ENCODE measurements at places on chromosomes 1 and 21.

DNA sequence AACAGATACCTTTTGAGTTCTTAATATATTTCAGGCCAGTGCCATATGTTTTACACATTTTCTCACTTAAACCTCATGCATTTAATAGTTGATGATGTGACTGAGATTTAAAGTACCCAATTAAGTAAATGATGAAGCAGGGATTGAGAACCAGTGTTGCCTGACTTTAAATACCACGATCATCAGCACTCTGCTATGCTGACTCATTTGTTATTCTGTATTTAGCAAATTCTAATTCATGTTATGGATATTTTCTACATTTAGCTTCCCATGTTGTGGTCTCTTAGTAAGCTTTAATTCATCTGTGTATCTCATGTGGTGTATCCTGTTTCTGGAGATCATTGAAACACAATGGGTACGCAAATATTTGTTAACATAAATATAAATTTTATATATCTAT, 363.0 kb downstream of the PTBP2 start:
- no peak for DNase-seq

- DNase-seq = peak; percentile 27
Observed at GRCh38 chr1:61160526-61160925, 78.2 kb downstream of the NFIA start.

DNA sequence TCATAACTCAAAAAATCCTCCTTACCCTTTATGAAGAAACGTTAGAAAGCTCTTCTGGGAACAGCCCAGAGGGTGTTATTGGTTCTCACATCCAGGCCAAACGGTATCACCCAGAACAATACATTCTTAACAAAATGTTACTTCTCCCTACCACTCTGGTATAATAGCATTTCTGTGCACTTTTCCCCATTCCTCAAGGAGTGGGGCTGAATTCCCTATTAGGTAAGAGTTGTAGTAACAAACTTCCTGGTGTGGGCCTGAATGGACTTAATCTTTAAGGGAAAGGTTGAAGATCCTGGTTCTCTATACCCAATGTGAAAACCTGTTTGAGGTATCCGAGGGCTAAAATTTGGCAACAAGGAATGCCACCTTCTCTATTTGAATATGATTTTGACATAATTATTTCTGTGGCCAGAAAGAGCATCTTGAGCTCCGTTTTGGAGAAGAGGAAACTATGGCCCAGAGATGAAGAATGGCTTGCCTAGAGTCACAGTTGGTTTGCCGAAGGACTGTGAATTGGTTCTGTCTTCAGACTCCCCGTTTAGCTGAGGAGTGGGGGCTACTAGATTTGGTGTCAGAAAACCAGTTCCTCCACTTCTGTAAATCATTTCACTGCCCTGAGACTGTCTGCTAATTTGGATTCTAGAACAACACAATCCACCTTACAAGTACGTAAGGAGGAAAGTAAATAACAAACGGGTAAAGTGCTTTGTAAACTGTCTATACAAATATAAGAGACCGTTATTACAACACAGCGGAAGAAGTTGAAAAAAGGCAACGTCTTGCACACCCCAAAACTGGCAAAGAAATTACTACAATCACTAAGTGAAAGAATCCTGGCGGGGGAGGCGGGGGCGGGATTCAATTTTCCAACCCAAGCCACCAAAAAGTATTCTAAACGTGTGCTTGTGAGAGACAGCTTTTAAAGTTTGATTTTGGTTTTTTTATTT, 2.3 kb downstream of the ANP32E start:
- DNase-seq = peak; percentile 47

- DNase-seq = no peak
Observed at GRCh38 chr1:117702654-117703053, 96.8 kb downstream of the TENT5C start.

DNA sequence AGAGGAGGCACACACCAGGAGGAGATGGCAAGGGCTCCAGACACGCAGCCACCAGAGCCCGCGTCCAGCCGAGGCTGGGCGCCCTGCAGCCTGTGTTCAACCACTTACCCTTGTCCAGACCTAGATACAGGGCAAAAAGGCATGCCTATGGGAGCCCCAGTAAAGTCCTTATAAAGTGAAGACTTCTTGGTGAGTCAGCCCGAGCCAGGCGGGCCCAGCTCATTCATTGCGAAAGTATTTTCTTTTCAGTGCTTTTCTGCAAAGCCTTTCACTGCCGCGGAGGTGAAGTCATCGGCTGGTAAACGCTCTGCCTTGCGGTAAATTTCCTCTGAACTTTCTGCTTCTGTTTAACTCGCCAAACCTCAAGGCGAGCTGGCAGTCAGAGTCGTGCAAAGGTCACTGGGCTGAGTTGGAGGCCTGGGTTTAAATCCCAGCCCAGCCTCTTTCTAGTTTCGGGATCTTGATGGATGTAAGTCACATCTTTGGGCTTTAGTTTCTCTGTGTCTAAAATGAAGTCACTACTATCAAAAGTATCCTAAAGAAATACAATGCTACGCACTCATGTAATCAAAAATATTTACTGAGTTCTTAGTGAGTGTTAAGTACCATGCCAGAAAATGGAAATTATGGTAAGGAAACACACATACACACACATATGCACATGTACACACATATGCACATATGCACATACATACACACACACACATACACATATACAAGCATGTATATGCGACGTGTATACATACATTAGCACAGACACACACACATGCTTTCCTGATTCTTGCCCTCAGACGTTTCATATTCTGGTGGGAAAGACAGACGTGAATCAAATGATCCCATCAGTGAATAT, 54.7 kb upstream of the IFFO2 start:
- DNase-seq = peak; percentile 61

GRCh38 chr21:30880914-30881313, 466 bp downstream of the KRTAP11-1 start:
- DNase-seq = no peak

GRCh38 chr21:29817450-29817849, 122.3 kb downstream of the GRIK1 start:
- DNase-seq = no peak

GRCh38 chr1:211985556-211986264, 49.6 kb downstream of the INTS7 start:
- no peak for DNase-seq

GRCh38 chr1:189669846-189670245, 807.8 kb downstream of the BRINP3 start:
- no peak for DNase-seq

DNA sequence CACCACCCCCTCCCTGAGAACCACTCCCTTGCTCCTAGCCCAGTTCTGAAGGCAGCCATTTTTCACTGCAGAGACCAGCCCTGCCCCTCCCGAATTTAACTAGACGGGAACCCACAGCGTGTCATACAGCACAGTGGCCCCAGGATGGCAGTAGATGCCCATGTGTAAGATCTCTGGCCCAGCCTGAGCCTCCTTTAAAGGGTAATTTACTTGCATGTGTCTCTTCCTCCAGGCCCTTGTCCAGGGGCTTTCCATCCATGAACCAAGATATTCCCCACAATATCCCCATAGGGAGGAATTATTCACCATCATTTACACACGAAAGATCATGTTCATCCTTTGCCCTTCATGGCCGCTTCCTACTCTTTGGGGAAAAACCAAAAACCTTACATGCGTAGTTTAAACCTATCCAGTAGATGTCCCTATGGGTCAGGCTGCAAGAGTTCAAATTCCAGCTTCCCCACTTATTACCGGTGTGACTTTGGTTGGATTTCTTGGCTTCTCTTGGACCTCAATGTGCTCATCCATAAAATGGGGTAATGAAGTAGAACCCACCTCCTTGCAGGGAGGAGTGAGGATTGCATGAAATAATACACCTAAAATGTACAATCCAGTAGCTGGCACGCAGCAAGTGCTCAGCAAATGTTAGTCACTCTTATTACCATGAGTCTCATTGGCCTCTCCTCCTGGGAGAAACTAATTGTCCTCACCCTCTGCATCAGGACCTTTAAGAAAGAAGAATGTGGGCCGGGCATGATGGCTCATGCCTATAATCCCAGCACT, 4.0 kb upstream of the LACTBL1 start:
- DNase-seq = peak; percentile 51

DNA sequence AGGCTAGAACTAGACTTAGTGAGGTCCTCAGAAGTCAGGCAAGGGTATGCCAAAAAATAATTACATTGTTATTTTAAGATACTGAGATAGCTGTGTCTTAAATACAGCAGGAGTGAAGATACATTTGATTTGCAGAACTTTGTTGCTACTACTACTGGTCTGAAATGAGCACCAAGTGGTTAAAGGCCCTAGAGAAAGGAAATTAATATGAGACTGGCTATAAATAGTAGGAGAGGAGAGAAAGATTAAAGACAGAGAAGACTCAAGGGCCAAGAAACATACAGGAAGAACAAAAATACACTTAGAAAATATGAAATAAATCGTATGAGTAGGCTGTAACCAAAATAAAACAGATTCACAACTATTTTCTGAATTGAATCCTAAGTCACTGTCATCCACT, 21.3 kb downstream of the HNRNPR start:
- no peak for DNase-seq

DNA sequence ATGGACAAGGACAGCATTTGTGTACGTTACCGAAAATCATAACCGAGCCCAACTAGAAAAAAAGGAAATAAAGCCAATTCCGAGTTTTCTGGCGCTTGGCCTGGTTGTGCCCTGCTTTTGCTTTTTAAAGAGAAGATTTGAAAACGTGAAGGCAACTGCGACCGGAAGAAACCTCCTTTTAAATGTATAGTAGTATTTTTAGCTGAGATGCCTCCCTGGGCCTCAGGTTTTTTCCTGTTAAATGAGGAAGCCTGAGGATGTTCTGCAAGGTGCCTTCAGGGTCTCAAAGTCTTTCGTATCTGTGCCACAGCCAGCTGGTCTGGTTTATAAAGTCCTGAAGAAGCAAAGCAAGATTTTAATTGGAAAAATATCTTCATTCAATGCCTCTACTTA, 371 bp upstream of the ODF2L start:
- DNase-seq = no peak

GRCh38 chr1:218735436-218736032, 390.4 kb downstream of the TGFB2 start:
- no peak for DNase-seq

DNA sequence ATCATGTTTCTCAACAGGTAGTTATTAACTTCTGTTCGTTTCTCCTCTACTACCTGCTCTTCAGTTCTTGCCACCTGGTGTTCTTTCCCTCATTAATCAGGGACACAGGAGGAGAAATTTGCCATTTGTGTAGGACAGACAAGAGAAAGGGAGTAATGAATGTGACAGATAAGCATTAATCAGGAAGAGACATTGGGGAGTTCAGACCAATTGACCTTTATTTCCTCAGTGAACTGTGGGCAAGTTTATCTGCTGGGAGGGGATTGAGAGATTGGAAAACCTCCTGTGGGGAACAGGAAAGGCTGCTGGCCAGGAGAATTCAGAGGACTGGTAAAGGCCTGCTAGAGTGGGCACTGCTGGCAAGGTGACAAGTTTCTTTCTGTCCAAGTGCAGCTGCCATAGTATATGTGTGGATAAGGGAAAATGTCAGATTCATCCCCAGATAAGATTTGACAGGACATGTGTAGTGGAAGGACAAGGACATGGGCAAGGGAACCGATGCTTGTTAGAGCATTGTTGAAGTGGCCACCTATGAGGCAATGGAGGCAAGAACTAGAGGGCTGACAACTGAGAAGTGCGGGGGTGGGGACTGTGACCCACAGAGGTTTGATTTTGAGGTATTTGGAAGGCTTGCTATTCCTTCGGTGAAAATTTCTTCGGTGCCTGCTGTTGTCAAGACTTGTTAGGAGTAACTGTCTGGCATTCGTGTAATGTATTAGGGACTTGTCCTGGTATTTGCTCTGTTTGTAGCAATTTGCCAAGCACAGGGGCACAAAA, 12.6 kb downstream of the SZT2 start:
- DNase-seq = no peak

DNA sequence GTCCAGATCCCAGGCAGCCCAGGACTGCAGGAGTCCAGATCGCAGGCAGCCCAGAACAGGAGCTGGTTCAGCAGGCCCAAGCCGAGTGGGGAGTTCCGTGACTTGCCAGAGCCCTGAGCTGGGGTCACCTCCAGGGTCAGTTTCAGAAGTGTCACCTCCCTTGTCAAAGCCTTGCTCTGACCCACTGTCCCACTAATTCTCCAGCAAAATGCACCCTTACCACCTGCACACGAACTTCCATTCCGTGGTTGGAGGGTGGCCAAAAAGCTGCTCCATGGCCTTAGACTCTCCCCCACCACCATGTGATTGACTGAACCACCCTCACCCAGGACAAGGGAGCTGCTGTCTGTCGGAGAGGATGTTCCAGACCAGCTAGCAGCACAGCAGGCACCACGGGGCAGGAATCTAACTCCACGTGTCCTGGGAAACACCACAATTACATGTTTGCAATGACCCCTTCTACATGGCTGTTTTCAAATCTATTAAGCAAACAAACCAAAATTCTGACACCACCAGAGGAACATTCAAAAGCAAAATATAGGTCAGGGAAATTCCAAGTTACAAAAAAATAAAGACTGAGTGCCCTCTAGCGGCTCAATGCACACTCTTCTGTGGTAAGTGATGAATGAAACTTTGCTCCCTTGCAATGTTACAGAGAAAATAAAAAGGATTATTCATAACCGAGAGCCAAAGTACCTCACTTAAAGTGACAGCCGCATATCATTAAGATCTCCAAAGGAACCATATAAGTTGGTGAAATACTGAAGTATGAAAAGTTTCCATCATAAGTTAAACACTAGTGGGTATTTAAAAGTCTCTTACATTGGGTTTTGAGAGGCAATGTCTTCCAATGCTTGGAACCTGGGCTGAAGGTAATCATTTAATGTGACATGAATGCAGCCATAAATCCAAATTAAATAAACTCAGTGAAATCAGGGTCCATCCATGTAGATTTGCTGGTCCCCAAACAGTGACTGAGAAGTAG, 76.3 kb downstream of the NPHP4 start:
- no peak for DNase-seq

GRCh38 chr1:23964790-23965740, 5.4 kb downstream of the PNRC2 start:
- DNase-seq = peak; percentile 74

- DNase-seq = no peak
Observed at GRCh38 chr1:109625601-109626560, 6.2 kb downstream of the AMPD2 start.

DNA sequence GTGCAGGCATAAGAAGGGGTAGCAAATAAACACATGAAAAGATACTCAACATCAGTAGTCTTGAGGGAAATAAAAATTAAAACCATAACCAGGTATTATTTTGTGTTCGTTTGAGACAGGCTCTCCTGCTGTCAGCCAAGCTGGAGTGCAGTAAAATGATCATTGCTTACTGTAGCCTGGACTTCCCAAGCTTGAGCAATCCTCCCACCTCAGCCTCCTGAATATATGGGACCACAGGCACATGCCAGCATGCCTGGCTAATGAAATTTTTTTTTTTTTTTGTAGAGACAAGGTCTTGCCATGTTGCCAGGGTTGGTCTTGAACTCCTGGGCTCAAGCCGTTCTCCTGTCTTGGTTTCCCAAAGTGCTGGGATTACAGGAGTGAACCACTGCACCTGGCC, 108.0 kb downstream of the DNM3 start:
- DNase-seq = no peak

GRCh38 chr1:81799939-81800694, 617 bp upstream of the ADGRL2 start:
- DNase-seq = no peak

Data from CD14-positive monocyte (primary cell).